Epithelial cell of esophagus (primary cell): ENCODE measurements at places on chromosomes 12 and 14.

GRCh38 chr12:30694412-30695198 is 1.1 kb downstream of the IPO8 start:
- peak; percentile 58 for DNase-seq

DNA sequence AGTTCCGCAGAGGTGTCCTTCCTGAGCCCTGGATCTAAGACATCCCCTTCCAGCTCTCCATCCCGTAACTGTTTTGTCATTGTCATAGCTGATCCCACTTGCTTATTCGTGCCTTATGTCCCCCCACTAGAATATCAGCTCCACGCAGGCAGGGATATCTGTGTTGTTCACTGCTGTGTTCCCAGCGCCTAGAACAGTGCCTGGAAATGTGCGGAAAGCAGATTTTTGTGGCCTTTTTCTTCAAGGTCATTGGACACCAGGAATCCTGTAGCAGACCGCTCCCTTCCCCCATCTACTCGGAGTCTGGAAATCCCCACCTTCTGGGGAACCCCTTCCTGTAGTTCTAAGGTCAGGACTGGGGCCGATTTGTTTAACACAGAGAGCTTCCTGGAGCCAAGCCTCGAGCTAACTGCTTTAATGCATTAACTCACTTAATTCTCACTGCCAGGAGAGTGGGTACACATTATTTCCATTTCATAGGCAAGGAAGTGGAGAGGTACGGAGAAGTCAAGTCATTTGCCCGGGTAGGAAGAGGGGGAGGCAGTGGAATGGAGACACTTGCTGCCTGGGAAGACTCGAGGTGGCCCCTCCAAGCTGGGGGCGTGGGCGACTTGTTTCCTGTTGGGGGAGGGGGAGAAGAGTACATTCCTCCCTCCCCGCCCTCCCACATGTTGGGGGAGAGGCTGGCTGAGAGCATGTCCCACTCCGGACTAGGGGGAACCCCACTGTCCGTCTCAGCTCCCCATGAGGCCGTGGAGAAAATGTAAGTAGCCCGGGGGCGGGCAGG is 1.2 kb upstream of the SH2B3 start:
- DNase-seq: no peak

DNA sequence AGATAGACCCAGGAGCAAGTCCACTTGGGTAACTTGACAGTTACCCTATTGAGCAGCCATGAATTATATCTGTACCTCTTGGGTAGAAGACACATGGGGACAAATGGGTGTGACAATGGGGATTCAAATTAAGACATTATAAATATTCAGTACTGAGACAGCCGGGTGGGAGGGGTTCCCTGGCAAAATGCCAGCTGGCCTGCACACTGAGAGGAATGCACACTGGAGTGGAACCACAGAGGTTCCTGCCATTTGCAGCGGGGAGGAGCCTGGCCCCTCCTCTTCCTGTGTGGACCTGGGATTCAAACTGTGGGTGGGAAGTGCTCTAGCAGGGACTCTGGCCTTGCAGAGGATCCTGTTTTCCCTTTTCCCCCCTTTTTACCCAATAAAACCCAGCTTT is 118.7 kb upstream of the CDKN3 start:
- DNase-seq: no peak

- DNase-seq: peak; percentile 97
Observed at GRCh38 chr14:35669782-35670181, 135.8 kb downstream of the INSM2 start.

GRCh38 chr14:29738950-29739349 is 188.7 kb downstream of the PRKD1 start:
- no peak for DNase-seq

DNA sequence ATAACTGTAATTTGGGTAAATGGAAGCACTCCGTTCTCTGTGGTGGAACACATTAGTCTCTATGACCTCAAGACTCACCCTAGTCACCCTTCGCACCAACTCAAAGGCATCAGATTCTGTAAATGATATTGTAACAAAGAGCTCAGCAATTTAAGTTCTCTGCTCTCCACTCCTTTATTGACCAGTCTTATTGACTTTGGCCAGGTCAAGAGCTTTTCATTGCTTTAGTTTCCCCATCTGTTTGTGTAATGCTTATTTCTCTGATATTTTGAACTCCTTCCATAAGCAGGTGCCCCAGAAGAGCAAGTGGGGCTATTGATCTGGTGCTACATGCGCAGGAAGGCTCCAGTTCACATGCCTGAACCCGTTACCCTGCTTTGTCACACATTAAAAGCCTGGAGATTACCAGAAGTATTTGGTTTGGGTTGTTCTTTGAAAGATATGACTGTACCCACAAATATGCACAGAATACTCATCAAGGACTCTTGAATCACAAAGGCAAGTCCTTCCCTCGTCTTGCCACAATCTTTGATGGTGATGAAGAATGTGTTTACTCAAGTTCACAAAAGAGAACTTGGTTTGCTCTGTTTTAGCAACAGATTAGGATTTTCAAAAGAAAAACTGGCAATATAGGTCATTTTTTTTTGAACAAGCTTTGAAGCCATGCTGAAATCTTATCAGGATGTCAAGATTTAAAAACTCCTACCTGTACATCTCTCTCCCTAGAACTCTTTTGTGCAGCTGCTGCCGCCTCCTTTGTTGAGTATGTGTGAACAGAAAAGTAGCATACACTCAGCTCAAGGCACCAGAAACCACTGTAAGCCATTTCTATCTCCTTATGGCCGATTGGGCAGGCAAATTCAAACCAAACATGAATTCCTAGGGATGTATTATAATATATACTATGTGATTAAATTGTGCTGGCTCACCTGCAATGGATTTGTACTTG is 193.9 kb downstream of the BCAT1 start:
- DNase-seq: peak; percentile 94

DNA sequence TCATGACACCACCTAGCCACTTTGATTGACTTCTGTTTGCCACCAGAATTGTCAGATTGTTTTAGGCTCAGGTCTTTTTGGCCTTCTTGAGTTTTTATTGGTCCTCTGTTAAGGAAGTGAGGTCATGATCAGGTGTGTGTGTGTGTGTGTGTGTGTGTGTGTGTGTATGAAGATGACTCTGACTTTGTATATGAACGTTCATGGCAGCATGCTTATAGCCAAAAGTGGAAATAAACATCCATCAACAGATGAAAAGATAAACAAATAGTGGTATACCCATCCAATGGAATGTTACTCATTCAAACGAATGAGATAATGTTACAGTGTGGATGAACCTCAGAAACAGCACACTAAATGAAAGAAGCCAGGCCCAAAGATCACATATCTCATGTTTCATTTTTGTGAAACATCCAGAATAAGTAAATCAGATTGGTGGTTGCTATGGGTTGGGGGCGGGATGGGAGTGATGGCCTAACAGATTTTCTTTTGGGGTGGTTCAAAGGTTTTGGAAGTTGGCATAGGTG is 258.6 kb downstream of the KTN1 start:
- DNase-seq: no peak

DNA sequence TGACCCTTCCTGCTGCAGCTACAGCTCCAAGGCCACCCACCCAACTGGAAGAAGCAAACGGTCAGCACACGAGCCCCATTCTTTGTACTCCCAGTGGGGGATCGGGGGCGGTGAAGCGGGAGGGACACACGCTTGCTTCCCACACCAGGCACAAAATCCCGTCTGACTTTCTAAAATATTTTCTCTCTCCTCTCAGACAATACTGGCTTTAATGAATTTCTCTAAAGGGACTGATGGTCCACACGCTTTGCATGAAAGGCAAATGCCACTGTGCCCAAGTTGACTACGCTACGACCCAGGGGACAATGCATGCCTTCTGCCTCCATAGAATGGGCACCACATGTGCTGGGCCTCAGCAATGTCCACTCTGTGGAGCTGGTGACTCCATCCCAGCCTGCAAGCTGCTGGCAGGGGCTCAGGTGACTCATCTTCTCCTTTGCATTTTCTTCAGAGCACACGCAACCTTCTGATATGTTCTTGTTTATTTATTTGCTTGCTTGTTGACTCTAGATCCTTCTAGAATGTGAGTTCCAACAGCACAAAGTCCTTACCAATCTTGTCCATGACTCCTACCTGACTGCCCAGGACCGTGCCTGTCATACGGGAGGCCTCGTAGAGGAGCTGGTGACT is 15.6 kb downstream of the SYNE3 start:
- DNase-seq: peak; percentile 56

- DNase-seq: no peak
Observed at GRCh38 chr14:32011225-32011624, 65.9 kb upstream of the ARHGAP5 start.

DNA sequence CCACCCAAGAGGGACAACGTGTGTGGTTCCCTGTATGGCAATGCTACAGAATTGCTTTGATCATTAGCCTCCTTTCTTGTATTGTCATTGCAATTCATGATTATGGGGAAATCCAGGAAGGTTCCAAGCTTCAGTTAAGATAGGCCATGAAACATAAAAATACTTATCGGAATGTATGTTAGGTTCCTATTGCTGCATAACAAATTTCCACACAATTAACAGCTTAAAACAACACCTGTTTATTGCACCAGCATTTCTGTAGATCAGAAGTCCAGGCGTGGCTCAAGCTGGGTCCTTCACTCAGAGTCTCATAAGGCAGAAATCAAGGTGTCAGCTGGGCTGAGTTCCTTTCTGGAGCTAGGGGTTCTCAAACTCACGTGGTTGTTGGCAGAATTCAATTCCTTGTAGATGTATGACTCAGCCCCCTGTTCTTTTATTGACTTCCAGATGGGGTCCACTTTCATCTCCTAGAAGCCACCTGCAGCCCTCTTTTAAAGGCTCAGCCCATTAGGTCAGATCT is 365.6 kb upstream of the TMPO start:
- no peak for DNase-seq

DNA sequence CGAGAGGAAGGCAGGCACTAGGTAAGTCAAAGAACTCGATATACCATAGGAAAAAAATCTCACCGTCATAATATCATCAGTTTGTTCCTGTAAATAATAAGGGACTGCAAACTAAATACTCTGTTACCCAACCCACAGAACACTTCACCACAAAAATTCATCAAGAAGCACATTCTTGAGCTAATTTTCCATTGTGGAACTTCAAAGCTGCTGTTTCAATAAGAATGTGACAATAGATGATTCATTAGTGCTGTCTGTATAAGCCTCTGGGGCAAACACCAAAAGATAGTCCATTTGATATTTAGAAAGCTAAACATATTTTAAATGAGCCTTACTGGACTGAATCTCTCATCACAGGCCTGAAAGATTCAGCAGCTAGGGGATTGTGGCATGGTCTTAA is 219.4 kb downstream of the KSR2 start:
- DNase-seq: no peak

DNA sequence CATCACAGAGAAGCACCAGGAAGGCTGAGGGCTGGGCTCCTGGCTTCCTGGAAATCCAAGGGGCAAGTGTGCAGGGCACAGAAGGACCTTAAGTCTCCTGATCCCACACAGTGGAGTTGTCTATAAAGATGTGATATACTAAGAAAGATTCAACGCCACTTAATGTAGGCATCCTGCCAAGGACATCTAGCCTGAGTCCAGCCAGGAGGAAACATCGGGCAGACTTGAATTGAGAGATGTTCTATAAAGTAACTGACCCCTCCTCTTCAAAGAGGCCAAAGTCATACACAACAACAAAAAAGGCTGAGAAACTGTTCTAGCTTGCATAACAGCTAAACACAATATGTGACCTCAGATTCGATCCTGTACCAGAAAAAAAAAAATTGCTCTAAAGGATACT is 299.5 kb upstream of the NOS1 start:
- no peak for DNase-seq

GRCh38 chr12:70733385-70733784 is 96.2 kb upstream of the PTPRB start:
- peak; percentile 78 for DNase-seq

DNA sequence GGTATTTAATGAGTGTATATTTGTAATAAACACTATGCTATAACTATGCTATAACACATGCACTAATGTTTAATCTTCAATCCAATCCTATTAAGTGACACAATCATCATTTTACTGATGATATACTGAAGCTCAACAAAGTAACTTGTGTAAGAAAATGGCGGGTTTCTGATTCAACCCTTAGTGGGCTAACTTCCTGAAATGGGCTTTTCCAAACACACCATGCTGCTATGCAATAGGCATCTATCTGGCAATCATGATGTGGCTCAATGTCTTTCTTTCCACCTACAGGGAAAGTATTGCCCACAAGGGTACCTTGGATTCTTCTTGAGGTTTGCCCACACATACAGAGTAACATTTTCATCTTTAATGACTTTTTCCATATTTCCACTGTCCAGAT is 48.3 kb downstream of the DNAI7 start:
- no peak for DNase-seq

DNA sequence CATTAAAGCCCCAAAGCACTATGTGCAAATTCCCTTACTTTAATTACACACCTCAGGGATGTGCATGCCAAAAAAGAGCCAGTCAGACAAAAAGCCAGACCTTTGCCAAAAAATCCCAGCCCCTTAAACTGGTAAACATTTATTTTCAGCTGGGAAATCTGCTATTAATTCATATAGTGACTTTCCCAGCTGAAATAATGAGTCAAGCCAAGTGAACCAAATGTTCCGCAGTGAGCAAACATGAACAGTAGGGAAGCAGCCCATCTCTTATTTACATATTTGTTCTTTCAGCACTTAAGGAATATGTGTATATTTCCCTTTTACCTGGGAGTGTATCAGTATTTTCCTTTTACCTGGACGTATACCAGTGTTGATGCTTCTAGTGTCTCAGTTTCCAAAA is 44.0 kb upstream of the OTX2 start:
- DNase-seq: no peak

- peak; percentile 66 for DNase-seq
Observed at GRCh38 chr14:104732931-104733681, 9.1 kb downstream of the ADSS1 start.

- no peak for DNase-seq
Observed at GRCh38 chr12:116302166-116303058, 24.9 kb upstream of the MED13L start.

- no peak for DNase-seq
Observed at GRCh38 chr14:23621932-23622730, 14.0 kb upstream of the DHRS2 start.

- no peak for DNase-seq
Observed at GRCh38 chr12:61072717-61073116, 1187.5 kb upstream of the USP15 start.

GRCh38 chr12:2485681-2486080 is 309.1 kb upstream of the FKBP4 start:
- DNase-seq: no peak

DNA sequence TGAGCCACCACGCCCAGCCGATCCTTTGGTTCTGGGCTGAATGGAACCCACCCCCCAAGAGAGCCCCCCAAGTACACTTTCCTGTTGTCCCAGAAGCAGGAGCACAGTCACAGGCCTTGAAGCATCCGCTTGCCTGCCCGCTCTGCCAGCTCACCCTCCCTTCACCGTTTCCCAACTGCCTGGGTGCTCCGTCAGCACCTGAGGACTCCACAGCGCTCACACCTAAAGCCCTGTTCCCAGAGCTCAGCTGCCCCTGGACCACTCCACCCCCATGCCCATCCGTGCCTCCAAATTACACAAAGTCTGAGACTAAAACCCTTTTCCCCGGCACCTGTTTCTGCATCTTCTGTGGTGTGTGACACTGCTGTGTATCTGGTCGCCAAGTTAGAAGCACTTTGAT is 44.3 kb upstream of the TRAF3 start:
- no peak for DNase-seq

GRCh38 chr14:24233538-24233866 is 773 bp downstream of the GMPR2 start:
- no peak for DNase-seq
